ENCODE measurements at places on chromosomes 16 and 17.

- no peak for DNase-seq
Measured at GRCh38 chr16:88481851-88482250, 28.8 kb downstream of the ZFPM1 start.

DNA sequence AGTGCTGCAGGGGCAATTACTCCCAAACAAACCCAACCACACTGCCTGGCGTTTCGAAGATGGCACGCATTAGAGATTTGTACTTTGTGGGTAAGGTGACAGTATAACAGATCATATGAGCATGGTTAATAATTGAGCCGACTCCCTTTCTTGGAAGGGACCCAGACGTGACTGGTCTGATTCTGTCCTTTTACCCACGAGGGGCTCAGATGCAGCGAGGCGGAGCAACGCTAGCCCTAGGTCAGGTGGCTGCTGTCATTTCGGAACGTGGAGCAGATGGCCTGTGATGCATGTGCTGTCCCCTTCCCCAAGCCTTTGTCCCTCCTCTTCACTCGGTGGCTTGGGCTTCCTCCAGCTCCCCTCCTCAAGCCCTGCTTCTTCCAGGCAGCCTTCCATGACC lies 84.2 kb downstream of the SNX29 start:
- no peak for DNase-seq

DNA sequence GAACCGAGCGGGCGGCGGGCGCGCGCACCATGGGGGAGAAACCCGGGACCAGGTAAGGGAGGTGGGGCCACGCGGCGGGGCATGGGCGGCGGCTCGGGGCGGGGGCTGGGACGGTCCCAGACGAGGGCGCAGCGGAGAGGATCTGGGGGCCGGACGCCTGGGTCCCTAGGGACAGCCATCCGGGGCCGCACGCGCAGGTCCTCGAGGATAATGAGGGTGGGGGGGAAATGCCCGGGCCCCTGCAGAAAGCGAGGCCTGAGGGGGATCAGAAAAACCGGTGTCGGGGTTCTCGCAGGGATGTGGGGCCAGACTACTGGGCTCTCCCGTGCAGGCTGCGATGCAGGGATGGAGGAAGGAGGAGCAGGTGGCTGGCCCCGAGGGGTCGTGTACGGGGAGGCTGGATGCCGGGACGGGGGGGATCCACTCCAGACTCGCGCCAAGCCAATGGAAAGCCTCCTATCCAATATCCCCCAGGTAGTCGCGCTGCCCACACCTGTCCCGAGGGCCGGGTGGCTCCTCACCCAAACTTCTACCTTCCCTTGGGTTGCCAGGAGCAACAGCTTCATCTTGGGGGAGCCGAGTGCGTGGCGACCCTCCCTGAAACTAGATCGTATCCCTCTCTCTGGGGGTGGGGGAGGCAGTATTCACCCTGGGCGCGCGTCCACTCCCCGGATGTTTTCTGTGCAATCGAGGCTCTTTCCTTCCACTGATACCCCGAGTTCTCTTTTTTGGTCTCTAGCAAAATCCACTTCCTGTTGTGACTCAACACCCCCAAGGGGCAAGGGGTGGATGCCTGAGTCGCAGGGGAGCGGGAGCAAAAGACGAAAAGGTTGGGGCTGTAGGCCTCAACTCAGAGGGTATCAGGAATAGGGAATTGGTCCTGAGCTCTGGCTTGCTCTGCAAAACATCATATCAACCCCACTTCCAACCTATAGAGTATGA lies 532 bp downstream of the ARRB2 start:
- peak; percentile 26 for DNase-seq

DNA sequence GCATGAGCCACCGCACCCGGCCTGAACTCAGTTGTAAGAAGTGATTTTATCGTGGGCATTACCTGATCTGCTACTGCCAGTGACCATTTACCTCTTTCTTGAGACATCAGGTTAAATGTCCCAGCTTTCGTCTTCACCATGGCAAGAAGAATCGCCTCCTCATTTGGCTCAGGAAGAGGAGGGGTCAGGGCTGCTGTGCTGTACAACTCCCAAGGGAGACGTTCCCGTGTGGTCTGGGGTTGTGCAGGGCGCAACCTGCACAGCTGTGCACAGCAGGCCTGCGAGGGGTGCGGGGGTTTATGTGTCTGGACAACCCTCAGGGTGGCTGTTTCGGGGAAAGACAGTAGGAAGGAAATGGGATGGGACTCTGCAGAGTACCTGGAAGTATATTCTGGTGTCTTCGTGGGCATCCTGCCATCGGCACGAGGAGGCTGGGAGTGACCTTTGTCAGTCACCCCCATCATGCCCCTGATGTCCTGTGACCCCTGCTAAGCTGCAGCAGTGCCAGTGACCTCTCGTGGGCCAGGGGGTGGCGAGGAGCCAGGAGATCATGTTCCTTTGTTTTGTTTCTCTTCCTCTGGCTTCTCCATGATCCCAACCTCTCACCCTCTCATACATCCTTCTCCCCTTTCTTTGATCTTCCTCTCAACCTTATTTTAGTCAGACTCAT lies 27.3 kb downstream of the CIBAR2 start:
- DNase-seq = no peak

- no peak for DNase-seq
Measured at GRCh38 chr17:82615084-82616020, 32.9 kb downstream of the WDR45B start.

- DNase-seq = no peak
Measured at GRCh38 chr16:14186795-14187221, 115.7 kb downstream of the MRTFB start.

- DNase-seq = no peak
Measured at GRCh38 chr16:76222853-76223252, 54.3 kb upstream of the CNTNAP4 start.

DNA sequence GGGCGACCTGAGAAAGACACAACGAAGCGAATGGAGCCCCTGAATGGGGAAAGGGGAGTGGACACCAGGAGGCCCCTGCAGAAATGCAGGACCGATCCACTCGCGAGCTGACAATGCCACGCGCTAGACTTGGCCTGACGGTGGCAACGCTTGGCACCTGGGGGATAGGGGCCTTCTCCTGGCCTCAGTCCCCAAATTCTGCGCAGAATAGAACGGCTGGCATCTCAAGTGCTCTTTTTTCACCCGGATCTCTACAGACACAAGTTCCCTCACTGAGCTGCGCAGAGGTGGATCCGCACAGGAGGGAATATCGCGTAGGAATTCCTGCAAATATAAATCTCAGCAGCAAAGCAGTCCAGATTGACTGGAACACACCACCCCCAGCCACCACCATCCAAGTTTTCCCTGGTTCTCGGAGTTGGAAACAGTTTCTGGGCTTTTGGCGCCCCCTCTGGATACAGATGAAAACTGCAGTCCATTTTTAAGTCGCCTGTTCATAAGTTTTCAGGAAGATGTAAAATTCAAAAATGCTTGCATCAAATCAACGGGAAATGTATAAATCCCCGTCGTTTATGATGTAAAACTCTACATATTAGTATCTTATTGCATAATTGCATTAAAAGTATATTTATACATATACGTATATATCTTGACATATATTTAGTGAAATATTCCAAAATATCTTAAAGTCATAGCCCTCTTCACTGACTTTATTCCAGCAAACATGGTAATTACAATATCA lies 2.3 kb upstream of the SOX9 start:
- DNase-seq = no peak

DNA sequence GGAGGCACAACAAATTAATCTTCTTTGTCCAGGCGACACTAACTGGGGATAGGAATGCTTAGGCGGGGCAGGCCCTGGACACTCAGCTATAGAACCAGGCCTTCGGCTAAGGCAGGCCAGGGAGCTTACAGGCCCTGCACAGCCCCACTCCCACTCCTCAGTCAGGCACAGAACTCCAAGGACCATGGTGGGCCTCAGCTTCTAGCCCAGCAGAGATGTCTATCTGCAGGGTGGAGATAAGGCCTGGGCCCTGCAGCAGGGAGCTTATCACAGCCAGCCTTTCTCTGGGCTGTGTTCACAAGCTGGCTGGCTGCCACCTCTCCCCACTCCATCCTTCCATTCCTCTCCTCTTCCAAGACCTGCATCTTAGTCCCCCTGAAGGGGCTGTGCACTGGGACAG lies 68.1 kb downstream of the TMEM132E start:
- DNase-seq = no peak

DNA sequence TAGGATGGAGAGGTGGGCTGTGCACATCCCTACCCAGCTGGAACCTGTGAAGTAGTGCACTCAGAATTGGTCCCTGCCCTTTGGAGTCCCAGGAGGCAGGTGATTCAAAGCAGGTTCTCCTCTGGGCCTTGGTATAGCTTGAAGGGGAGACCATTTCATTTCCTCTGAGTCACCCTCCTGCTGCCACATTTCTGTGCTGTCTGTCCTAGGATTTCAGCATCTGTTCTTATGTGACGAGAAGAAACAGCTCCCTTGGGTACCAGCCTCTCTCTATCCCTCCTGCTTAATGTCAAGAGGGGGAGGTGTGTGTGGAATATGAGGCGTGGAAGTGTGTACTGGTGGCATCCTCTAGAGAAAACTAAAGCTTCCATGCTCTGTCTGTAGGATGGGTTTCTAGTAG lies 5.0 kb upstream of the NFE2L1 start:
- DNase-seq = no peak

DNA sequence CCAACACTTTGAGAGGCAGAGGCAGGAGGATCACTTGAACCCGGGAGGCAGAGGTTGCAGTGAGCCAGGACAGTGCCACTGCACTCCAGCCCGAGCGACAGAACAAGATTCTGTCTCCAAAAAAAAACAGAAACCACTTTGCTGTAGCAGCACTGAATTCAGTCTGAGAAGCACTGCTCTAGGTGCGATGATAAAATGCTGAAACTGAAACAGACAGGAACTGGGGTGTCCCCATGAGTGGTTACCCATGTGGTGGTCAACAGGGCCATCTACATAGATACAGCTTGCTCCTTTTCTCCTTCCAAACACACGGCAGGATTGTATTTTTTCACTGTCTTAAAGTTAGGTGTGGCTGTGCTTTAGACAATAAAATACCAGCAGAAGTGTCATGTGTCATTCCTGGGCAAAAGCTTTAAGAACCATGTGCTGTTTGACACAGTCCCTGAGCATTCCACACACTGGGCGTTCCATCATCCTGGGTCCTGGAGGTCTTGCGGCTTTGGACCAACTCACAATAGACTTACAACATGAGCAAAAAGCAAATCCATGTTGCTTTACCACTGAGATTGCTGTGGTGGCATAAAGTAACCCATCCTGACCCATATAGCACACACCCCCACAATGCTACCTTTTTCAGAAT lies 11.5 kb downstream of the GAS7 start:
- DNase-seq = no peak

- peak; percentile 5 for DNase-seq
Measured at GRCh38 chr17:58632324-58633314, 59.2 kb downstream of the TEX14 start.

GRCh38 chr16:67393788-67394154 lies 473 bp upstream of the TPPP3 start:
- DNase-seq = no peak

- DNase-seq = no peak
Measured at GRCh38 chr16:22098405-22099255, 6.3 kb downstream of the VWA3A start.

All from stimulated activated CD4-positive, alpha-beta T cell treated with anti-CD3 and anti-CD28 coated beads, Interleukin-12 subunit alpha, Interleukin-12 subunit beta, amount 100 ng/mL, for 4 hours (primary cell).